HS-5 (cell line): ENCODE measurements at places on chromosomes 1 and 21.
A peak's percentile ranks its signal among the peaks of the same experiment; 100 is the strongest.

DNA sequence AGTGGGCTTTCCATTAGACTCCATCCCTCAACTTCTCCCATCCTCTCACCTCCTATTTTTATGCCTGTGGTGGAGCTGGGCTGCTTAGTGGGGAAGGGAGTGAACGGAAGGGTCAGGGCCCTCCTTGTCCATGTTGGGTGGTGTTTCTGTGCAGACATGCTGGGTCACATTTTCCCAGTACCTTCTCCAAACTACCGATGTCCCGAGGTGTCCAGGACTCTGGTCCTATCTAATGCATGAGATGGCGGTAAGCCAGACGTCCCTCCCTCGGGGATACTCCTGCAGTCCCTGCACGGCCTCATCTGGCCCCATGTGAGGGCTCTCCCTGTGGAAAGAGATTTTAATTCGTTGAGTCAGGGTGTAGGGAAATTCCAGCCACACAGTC, 61.0 kb downstream of the OBSCN start:
- no peak for DNase-seq

GRCh38 chr1:21887216-21887736, 49.8 kb downstream of the HSPG2 start:
- no peak for DNase-seq

- DNase-seq, result no peak
Observed at GRCh38 chr1:28887835-28888682, 26.3 kb upstream of the EPB41 start.

DNA sequence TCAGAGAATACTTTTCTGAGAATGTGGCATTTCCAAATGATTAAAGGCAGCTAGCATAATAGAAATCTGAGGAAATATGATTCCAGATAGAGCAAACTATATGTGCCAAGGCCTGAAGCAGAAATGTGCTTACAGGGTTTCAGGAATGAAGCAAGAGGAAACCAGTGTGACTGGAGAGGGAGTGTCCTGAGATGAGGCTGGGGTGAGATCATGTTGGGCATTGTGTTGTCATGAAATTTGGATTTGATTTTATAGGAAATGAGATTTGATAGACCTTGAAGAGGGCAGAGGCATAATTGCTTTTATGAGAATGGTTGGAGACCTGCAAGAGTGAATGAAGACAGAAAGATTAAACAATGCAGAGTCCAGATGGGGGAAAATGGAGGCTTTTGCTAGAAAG, 338.1 kb upstream of the SNX7 start:
- peak; percentile 80 for DNase-seq

DNA sequence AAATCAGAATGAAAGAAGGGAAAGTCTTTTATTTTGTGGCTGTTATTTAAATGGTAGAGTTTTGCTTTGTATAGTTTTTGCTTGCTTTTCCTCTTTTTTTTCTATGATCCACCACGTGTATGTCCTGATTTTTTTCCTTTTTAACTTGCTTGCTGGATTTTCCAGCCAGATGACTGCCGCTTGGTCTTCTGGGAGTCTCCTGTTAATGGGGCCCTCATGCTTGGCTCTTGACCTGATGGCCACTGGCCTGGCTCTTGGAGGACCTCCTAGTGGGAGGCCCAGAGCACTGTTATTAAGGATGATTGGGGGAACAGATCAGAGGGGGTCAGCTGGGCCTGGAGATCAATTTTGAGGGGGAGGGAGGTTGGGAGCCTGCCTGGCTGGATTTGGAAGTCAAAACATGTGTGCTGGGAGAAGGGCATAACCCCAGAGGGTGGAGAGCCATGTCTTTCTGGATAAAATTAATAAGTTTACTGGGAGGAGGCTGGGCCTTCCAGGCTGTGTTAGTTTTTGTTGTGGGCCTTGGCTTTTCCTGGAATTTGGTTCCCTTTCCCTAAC, 1.2 kb downstream of the FGGY start:
- no peak for DNase-seq

- no peak for DNase-seq
Observed at GRCh38 chr21:28723646-28724045, 269.0 kb downstream of the LTN1 start.

DNA sequence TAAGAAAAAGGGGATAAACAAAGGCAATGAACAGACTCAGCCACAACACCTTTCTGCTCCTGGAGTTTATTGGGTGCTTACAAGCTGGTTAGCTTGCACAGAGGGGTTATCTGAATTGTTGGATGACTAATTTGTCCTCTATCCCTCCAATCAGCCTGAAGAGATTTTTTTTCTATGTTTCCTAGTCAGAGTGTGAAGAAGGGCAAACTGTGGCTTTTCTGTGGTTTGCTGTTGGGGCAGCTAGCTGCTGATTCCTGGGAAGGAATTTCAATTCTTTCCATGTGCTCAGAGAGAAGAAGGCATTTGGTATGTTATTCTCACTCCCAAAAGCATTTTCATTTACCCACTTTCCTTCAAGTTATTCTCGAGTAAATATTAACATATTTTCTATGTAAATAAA, 48.6 kb downstream of the PCP4 start:
- no peak for DNase-seq

GRCh38 chr1:1211541-1212441, 2.2 kb downstream of the TNFRSF4 start:
- no peak for DNase-seq

DNA sequence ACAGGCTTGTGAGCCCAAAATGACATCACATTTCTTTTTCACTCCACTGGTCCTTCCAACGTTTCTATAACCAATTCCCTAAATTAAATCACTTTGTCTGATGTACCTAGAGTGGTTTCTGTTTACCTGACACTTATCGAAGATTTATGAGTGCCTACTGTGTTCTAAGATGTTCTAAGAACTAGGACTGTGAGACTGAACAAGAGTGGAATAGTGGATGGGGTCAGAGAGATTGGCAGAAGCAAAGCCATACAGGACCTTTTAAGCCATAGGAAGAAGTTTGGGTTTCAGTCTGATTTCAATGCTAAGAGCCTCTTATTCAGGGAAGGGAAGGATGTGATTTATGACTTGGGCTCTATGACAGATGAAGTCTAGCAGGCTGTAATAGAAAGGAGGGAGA, 72.3 kb upstream of the LAPTM5 start:
- no peak for DNase-seq

- DNase-seq, result no peak
Observed at GRCh38 chr1:160711276-160711601, 383 bp downstream of the CD48 start.

- no peak for DNase-seq
Observed at GRCh38 chr1:50368179-50369007, 54.9 kb downstream of the DMRTA2 start.

- DNase-seq, result peak; percentile 58
Observed at GRCh38 chr1:6385488-6386191, 7.9 kb downstream of the ACOT7 start.

GRCh38 chr1:182817802-182818201, 21.3 kb upstream of the DHX9 start:
- no peak for DNase-seq

DNA sequence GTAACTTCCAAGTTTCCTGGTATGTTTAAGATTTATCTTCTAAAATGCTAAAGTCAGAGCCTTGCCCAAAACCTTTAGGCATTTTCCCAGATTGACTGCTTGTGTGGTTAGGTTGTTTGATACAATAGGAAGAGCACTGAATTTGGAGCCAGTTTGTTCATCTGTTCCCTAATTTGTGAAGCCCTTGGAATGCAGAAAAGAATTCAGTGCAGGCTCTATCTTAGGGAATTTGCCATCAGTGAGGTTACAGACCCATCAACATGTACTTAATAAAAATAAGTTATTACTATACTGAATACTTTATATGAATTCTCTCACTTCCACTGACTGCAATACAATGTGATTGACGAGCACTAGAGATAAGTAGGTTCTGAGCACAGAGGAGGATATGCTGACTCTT, 120.2 kb downstream of the PIK3R3 start:
- DNase-seq, result no peak

- no peak for DNase-seq
Observed at GRCh38 chr21:33033094-33033951, 7.6 kb downstream of the OLIG2 start.
